Left ventricle myocardium inferior (tissue), 1 donor: ENCODE measurements at places on chromosomes 13 and 19. TPM values are rescaled to one million over a fixed set of nuclear protein-coding genes. Genes with fewer than 3 reads are reported as not detected.

PALM3 gene
- total RNA-seq = 0.38 TPM

ELSPBP1 gene
- total RNA-seq = not detected

NLRP5 gene
- total RNA-seq = not detected

ITGBL1 gene
- total RNA-seq = 2.2 TPM

ZNF730 gene
- 0.22 TPM for total RNA-seq

MTMR6 gene
- 17.4 TPM for total RNA-seq

ATP7B gene
- total RNA-seq = 3.8 TPM

NRTN gene
- 22.8 TPM for total RNA-seq

INAFM1 gene
- total RNA-seq = 12.2 TPM

DCUN1D2 gene
- 196 TPM for total RNA-seq

ZNF442 gene
- total RNA-seq = 3.4 TPM

ZNF569 gene
- total RNA-seq = 6.5 TPM

CNMD gene
- not detected for total RNA-seq

LYPD3 gene
- total RNA-seq = 0.38 TPM

KLF5 gene
- 1.1 TPM for total RNA-seq

KLK8 gene
- total RNA-seq = not detected

TNNT1 gene
- 140 TPM for total RNA-seq

ZNF573 gene
- 9.8 TPM for total RNA-seq

AKT1S1 gene
- total RNA-seq = 36.0 TPM

IGFL2 gene
- total RNA-seq = not detected

CYP4F8 gene
- not detected for total RNA-seq

KIR3DL2 gene
- total RNA-seq = not detected

ZNF805 gene
- 8.4 TPM for total RNA-seq

PTGIR gene
- total RNA-seq = 3.7 TPM

KCNN1 gene
- total RNA-seq = 0.38 TPM

ADGRE1 gene
- not detected for total RNA-seq

ZNF99 gene
- 0.11 TPM for total RNA-seq

SIGLEC5 gene
- not detected for total RNA-seq

NBEA gene
- 21.0 TPM for total RNA-seq

DIRAS1 gene
- 195 TPM for total RNA-seq

ANKLE1 gene
- total RNA-seq = 0.11 TPM

SLC6A16 gene
- total RNA-seq = 1.1 TPM

IL27RA gene
- 4.0 TPM for total RNA-seq

CCL25 gene
- total RNA-seq = not detected

ACP7 gene
- not detected for total RNA-seq

WDR88 gene
- not detected for total RNA-seq

SMIM24 gene
- total RNA-seq = not detected

ATXN8OS gene
- not detected for total RNA-seq

NAPSA gene
- total RNA-seq = 0.05 TPM

KANK2 gene
- total RNA-seq = 326 TPM

ZSCAN4 gene
- total RNA-seq = not detected

ALOX5AP gene
- total RNA-seq = 7.2 TPM

RNF225 gene
- not detected for total RNA-seq

PCDH20 gene
- 0.30 TPM for total RNA-seq

RASIP1 gene
- total RNA-seq = 13.9 TPM

DAND5 gene
- 12.7 TPM for total RNA-seq

CGB1 gene
- total RNA-seq = not detected

PLEKHG2 gene
- total RNA-seq = 14.1 TPM

LILRA6 gene
- 1.2 TPM for total RNA-seq

SLC8A2 gene
- 0.30 TPM for total RNA-seq

PPP5C gene
- total RNA-seq = 70.8 TPM

TECR gene
- 69.3 TPM for total RNA-seq

TNFSF9 gene
- 0.38 TPM for total RNA-seq
